ENCODE measurements at places on chromosomes 5 and 9.

DNA sequence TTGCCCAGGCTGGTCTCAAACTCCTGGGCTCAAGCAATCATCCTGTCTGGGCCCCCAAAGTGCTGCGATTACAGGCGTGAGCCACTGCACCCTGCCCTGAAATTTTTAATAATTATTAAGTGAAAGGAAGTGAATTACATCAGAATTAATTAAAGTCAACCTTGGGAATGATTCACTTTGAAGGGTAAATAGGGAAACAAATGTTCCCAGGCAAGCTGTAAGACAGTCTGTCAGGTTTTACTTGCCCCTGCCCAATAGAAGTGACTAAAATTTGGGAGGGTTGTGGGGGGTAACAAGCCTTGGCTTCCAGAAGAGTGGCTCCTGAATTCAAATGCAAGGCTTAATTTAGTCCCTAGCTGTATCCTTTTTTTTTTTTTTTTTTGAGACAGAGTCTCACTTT, 1.3 kb upstream of the LIX1 start:
- DNase-seq, result no peak

DNA sequence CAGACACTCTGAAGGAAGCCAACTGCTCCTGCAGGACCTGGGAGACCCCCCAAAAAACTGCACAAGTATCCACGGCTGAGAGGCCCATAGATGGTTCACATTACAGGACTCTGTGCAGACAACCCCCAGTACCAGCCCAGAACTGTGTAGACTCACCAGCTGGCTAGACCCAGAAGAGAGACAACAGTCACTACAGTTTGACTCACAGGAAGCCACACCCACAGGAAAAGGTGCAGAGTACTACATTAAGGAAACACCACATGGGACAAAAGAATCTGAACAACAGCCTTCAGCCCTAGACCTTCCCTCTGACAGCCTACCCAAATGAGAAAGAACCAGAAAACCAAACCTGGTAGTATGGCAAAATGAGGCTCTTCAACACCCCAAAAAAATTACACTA, 281.2 kb upstream of the RGMB start:
- DNase-seq, result no peak

- no peak for DNase-seq
These were observed 101.3 kb downstream of the FBXL7 start for GRCh38 chr5:15601274-15601673.

DNA sequence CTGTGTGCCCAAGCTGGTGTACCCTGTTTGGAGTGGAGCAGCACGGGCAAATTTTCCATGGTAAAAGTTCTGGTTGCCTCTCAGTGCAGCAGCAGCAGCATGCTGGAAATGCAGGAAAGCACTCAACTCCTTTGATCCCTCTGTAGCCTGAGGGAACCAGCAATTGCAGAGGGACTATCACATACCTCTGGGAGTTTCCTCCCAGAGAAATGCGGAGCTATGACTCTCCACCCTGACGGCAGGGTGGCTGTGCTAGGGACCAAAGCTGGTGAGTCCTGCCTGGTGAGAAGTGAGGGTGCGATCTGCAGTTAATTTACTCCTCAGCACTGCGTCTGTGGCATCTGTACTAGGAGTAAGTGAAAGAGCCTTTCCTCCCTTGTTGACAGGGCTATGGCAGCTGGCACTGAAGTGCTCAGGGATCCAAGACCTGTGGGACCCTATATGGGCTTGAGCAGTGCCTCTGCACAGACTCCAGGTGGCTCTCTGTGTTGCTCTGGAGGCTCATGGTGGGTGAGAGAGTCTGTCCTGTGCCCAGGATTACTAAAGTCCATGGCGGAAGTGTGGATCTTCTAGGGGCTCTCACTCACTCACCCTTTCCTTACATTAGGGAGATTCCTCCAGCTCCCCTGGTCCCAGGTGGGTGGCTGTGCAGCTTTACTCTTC, 601.2 kb upstream of the TYRP1 start:
- DNase-seq, result no peak

DNA sequence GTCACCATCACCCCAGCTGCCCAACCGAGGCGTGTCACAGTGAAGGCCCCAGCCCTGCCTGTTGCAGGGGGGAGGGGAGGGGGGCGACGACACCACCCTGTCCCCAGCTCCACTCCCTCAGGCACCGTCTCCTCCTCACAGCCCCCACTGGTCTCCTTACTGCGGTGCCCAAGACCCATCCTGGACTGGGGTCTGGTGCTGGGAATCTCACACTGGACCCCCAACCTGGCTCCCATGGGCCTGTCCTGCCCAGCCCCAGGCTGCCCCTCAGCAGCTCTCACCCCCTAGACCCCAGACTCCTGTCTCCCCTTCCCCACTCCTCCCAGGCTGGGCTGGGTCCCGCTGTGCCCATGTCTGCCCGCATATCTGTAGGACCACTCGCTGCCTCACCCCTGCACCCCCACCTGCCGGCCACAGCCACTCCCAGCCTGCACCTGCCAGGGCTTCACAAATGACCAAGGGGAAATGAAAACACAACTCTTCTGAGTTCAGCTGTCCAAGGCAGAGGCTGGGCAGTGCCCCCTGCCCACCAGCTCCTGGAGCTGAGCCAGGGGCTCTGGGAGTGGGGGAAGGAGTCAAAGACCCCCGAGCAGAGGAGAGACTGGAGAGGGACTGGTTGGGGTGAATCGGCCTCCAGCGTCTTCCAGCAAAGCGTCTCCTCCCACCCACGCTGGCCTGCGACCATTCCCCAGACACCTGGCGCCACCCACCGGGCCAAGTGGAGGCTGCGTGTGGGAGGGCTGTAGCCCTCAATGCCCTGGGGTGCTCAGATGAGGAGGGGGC, 32.6 kb upstream of the EGFL7 start:
- DNase-seq, result no peak

- DNase-seq, result no peak
These were observed 32.6 kb upstream of the TMEM250 start for GRCh38 chr9:136151214-136151804.

GRCh38 chr5:159511570-159511969, 181.3 kb upstream of the IL12B start:
- no peak for DNase-seq

- peak; percentile 96 for DNase-seq
These were observed 99.5 kb upstream of the LMX1B start for GRCh38 chr9:126514037-126514821.

GRCh38 chr9:136726631-136727191, 14.3 kb downstream of the DIPK1B start:
- DNase-seq, result no peak

GRCh38 chr9:84710701-84711397, 41.3 kb downstream of the NTRK2 start:
- DNase-seq, result no peak

DNA sequence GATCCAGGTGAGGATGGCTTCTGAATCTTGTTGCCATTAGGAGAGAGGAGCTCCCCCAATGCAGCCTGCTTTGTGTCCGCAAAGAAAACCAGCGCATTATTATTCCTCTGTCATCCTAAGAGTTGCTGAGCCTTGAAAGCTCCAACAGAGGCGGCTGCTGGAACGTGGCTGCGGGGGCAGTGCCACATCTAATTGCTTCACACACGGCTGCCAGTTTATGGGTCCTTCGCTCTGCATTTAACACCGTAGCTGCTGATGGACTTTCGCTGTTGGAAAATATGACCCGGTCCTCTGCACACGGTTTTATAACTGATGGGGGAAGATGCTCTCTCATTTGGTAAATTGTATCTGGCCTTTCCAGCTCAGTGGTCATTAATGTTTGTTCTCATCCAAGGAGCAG, 38.0 kb downstream of the ZNF622 start:
- no peak for DNase-seq

- no peak for DNase-seq
These were observed 131.3 kb downstream of the DOCK2 start for GRCh38 chr5:169768416-169768815.

DNA sequence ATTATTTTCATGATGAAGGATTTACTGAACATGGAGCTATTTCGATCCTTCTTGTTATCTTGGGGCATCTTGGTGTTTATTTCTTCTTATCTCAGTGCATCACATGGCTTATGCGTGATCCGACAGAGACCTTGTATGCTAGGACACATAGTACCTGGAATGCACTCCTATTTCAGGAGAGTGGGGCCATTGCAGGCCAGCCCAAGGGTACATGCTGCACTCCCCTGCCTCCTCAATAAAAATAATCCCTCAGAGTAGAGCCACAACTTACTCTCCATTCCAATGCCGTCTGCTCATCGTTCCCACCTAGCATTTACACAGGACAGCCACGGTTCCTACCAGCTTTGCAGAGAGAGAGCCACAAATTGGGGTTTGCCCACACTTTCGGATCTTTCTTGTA, 43.5 kb downstream of the PCSK5 start:
- DNase-seq, result no peak

GRCh38 chr5:106986006-106986405, 684.7 kb downstream of the EFNA5 start:
- DNase-seq, result no peak

GRCh38 chr5:8396246-8396645, 527.3 kb downstream of the MTRR start:
- DNase-seq, result no peak

DNA sequence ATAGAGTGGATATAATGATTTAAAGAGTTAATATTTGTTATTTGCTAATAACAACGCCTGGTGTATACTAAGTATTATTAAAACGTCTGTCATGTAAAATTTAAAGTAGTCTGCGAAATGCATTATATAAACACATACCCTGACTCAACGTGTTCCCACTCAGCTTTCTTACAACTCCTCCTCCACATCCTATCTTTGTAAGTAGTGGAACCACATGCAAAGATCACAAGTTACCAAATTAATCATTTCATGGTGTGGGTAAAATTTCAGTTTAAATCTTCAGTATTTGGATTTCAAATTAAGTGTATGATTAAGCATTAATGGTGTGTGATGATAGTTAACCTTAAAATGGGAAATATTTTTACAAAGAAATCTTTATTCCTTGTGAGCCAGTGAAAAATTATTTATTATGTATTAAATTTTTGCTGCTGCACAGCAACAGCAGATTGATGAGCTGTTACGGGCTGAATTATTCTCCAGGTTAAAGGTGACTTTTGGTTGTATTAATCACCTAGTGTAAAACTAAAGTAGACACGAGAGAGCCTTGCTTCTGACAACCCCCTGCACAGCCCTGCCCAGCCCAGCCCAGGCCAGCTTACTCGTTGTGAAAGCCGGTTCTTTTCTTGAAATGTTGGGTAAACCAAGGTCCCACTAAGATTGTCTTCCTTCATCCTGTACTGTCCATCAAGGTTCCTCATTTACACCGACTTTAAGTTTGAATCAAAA, 373.5 kb downstream of the DTWD2 start:
- DNase-seq, result no peak

DNA sequence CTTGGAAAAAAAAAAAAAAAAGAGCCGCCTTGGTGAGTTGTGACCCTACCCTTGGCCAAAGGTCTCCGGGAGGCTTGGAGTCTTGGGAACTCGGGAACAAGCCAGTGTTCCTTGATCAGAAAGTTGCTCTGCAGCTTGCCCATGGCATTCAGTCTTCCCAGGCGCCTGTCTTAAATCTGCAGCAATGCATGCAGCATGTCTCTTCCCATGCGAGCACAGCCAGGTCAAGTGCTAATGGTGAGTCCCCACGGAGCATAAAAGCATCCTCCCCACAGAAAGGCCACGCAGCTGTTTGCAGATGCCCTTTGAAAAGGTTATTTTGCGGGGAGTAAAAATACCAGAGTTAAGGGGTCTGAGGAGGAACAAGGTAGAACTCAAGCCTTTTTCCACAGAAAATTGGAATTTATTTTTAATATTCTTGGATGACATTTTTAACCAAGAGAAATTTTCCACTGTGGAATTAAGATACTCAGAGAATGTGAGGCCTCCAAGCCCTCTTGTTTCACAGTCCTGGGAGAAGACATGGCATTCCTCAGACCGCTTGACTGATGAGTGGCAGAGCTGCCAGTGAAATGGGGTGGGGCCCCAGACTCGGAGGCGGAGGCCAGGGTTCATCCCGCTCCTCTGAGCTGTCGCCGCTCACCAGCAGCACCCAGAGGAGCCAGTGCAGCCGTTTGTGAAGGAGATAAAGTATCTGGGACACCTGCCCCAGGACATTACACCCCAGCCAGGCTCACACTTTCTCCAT, 81.6 kb downstream of the CYFIP2 start:
- no peak for DNase-seq

- DNase-seq, result no peak
These were observed 17.7 kb downstream of the RALGDS start for GRCh38 chr9:133103183-133103986.

DNA sequence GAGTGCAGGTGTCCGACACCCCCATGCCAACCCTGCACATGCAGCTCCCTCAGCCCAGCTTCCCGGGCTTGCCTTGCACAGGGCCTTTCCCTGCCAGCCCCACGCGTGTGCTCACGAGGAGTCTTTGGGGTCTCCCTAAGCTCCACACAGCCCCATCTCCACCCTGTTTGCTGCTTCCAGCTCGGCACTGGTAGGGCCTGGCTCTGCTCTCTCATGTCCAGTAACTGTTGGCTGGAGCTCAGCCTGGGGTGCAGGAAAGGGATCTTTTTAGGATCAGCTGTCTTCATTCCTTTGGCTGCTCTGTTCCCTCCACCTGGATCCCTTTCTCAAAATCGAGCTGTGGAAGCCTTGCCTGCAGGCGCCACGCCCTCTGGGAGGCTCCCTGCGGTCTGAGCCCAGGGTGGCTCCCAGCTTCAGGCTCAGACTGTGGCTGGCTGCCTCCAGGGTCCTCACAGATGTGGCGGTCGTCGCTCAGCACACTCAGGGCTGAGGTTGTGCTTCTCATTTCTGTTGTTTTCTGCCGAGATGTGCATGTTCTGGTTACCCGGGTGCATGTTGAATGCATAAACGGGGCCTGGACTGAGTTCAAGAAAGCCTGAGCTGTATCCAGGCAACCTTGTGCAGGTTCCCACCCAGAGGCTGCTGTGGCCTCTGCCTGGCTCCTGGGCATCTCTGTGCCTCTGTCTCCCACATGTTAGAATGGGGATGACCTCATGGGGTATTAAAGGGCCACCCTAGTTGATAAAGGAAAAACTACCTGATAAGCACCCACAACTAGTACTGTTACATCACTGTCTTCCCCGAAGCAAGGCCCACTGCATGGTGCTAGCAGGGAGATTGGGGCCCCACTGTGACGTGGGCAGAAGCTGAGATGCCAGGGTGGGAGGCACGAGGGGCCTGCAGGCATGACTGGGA, 4.3 kb downstream of the CACNA1B start:
- no peak for DNase-seq

- no peak for DNase-seq
These were observed 250.1 kb upstream of the TRPC7 start for GRCh38 chr5:136615251-136616119.

DNA sequence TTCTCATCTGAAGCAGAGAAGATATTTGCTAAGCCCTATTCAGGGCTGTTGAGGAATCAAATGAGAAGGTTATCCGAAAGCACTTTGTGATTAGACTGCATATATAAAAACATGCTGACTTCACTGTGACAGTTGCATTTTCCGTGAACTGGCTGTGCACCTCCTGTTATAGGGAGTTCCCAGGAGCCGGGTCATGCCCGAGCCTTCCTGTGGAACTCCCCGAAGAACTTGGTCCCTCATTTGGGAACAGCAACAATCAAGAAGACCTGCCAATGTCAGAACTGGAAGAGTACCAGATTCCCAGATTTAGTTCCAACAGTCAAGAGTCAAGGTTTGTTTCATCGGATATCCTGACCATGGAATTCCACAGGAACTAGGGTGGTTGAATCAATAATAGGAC, 130.4 kb upstream of the RAI14 start:
- DNase-seq, result no peak
